Right renal pelvis (tissue), 4 donors: ENCODE measurements at places on chromosomes 2 and 18.

DNA sequence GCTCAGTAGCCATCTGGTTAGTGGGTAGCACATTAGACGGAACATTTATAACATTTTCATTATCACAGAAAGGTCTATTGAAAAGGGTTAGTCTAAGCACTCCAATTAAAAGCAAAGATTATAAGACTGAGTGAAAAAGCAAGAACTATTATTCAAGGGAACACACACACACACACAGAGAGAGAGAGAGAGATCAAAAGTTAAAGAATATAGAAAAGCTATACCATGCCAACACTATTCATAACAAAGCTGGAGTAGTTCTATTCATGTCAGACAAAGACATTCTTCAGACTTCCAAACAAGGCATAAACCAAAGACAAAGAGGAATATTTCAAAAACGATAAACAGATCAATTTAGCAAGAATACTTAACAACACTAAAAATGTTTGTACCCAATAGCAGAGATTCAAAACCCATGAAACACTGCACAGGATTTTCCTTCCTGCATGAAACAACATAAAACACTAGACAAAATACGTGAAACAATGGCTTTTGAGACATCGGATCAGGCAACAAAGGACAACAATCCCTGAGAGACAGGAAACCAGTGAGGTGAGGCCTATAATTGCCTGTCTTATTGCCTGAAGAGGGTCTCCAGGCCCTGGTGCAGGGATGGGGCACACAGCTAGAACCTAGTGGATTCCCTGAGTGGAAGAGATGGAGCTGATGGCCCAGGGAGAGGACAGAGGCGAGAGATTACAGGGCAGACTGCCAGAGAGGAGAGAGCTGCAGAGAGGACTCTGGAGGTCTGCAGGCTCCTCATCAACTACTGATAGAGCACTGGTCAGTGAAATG is 83.6 kb upstream of the NPAS2 start:
- no peak for DNase-seq

- no peak for DNase-seq
Observed at GRCh38 chr2:128214866-128215460, 103.7 kb downstream of the HS6ST1 start.

DNA sequence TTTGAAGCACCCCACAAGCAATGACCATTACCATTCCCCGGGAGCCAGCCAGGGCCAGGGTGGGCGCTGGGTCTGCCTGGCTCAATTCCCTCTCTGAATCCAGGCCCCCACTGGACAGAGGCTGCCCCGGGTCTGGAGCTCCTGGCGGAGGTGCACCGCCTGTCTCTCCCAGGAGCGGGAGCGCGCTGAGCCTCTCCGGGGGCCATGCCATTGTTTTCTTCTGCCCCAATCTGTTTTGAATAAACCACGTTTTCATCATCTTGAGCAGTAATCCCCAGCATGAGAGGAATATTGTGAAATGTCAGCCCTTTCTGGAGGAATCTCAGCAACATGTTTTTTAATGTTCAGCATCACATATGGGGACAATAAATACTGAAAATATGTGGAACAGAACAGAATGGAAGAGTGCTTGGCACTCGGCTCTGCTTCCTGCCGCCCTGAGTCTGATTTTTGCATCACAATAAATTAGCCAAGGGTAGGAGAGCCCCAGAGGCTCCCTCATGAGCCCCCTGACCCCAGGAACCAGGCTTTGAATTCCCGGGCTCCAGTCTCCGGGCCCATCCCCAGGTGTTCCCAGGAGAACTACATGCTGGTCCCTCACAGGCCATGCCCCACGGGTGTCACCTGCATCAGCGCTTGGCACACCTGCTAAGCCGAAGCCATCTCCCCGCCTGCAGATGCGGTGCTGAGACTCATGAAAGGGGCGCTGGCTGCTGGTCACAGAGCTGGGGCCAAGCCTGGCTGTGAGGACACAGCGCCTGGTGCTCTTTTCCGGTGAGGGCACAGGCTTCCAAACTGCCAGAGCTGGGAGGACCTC is 88.8 kb downstream of the INHBB start:
- DNase-seq: no peak

DNA sequence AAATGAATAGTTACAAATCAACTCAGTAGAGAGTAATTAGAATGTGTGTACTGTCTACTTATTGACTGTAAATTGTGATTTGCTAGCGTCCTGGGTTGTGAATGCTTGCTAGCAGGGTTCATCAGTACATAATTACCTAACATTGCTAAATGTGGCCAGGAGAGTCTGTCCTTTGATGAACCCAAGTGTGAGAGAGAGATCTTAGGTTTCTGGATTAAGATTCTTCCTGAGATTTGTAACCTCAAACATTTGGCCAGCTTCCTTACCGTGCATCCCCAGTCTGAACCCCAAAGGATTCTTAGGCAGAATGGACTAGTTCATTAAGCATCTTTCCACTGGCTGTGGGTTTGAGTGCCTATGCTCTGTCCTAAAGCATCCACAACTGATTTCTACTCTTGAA is 84.0 kb upstream of the ITPRID2 start:
- no peak for DNase-seq

DNA sequence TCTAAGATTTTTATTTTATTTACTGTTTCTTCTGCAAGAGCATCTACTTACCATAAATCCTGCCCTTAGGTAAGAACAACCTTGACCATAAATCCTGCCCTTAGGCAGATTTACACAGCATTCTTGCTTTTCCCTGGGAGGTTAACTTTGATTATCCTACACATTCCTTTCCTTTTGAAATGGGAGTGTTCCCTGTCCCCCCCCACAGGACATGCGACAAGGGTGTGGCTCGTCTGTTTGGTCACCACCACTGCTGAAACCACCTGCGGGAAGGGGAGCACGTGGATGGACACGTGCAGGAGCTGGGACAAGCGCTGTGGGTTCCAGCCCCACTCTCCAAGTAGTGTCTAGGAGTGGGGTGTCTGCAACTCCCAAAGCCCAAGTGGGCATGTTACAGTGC is 239.3 kb upstream of the SP5 start:
- DNase-seq: no peak

GRCh38 chr2:37000318-37000717 is 34.0 kb upstream of the STRN start:
- no peak for DNase-seq

DNA sequence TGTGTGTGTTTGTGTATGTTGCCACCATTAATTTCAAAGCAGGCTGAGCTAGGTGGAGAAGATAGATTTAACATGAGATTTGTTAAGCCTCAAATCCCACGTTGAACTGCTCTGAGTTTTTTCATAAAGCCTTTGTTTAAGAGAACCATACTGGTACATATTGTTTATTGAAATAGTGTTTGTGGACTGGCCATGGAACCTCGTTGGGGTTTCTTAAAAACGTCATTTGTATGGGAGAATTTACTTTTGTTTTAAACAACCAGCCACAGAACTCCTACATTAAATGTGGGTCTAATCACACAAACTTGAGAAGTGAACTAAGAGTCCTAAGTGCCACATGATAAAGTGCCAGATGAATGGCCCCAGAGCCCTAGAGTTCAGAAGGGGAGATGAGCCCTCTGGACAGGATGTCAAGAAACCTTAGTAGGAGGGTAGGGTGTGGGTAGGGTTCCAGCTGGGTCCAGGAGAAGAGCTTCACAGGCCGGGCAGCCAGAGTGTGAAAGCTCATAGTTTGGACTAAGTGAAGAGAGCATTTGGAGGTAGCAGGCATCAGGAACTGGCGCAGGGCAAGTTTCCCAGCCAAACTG is 120.6 kb upstream of the EML6 start:
- no peak for DNase-seq

DNA sequence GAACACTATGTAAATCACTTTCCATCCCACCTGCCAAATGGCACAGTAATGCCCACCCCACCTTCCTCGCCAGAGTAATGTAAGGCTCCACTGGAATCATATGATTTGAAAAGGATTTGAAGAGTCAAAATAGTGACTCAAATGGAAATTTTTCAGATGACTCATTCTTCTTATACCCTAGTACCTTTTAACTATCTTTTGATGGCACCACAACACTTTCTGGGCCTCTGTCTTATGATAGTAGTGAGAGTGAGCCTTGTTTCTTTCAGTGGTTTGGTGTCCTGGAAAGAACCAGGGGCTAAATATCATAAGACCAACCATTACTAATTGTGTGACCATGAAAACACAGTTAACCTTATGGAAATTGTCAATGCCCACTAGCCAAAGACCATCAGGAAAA is 235.4 kb upstream of the SLC14A2 start:
- DNase-seq: no peak

GRCh38 chr2:14428056-14428455 is 204.5 kb upstream of the LRATD1 start:
- no peak for DNase-seq

DNA sequence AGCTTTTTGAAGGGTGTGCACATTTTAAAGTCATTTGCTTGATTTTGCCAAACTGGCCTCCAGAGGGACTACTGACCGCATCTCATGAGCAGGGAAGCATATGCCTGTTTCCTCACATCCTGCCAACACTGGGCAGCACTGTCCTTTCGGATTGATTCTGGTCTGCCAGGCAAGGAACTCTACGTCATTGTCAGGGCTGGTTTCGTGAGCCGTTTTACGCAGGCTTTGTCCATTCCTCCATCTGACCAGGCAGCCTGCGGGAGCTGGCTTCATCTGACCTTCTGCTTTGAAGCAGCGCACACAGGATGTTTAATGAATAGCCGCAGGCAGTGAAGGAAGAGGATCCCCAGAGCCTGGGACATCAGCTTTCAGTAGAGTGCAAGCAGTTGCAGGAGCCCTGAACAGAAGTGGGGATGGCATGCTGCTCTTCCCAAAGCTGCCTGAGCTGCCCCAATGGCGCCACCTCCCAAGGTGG is 46.3 kb upstream of the SEMA4C start:
- no peak for DNase-seq

- no peak for DNase-seq
Observed at GRCh38 chr18:28086670-28087552, 90.0 kb downstream of the CDH2 start.

- DNase-seq: no peak
Observed at GRCh38 chr2:128028668-128029054, 802 bp upstream of the SAP130 start.

- no peak for DNase-seq
Observed at GRCh38 chr18:76338619-76339245, 156.3 kb downstream of the ZNF516 start.

DNA sequence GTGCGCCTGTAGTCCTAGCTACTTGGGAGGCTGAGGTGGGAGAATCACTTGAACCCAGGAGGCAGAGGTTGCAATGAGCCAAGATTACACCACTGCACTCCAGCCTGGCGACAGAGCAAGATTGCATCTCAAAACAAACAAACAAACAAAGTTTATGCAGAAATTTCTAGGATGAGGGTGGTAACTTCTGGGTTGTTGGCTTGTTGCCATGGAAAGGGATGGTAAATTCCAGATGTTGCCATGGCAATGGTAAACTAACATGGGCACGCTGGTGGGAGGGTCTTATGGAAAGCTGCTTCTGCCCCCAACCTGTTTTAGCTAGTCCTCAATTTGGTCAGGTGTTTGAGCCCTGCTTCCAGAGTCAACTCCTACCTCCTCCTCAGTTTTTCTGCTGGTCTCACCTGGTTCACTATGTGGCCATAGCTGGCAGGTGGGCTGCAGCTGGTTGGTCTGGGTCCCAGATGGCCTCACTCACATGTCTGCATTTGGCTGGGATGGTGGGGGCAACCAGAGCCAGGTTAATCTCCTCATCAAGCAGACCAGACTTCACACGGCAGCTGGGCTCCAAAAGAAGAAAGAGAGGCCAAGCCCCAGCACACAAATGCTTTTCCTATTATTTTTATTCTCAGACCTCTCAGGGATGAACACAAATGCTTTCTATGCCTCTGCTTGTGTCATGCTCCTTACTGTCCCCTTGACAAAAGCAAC is 26.6 kb upstream of the TEX44 start:
- no peak for DNase-seq

GRCh38 chr18:44763327-44763726 is 82.6 kb downstream of the SETBP1 start:
- DNase-seq: no peak

DNA sequence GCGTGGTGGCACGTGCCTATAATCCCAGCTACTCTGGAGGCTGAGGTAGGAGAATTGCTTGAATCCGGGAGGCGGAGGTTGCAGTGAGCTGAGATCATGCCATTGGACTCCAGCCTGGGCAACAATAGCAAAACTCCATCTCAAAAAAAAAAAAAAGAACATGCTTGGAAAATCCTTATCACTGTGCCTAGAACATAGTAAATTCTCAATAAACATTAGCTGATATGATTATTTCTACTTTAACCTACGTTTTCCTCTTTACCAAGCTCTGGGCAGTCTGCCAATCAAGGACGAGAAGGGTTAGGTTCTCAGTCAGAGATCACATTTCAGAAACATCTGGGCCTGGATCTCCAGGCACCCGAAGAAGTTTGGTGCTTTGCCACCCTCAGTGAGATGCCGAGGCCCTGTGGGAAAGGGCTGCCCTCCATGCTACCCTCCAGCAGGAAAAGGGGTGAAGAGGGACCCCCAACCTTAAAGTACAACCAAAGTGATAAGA is 107.7 kb downstream of the BCL11A start:
- no peak for DNase-seq
